ENCODE measurements at places on chromosomes 6 and 20.
A peak's percentile ranks its signal among the peaks of the same experiment; 100 is the strongest.

GRCh38 chr6:130143709-130144108, 79.0 kb downstream of the SAMD3 start:
- no peak for DNase-seq

DNA sequence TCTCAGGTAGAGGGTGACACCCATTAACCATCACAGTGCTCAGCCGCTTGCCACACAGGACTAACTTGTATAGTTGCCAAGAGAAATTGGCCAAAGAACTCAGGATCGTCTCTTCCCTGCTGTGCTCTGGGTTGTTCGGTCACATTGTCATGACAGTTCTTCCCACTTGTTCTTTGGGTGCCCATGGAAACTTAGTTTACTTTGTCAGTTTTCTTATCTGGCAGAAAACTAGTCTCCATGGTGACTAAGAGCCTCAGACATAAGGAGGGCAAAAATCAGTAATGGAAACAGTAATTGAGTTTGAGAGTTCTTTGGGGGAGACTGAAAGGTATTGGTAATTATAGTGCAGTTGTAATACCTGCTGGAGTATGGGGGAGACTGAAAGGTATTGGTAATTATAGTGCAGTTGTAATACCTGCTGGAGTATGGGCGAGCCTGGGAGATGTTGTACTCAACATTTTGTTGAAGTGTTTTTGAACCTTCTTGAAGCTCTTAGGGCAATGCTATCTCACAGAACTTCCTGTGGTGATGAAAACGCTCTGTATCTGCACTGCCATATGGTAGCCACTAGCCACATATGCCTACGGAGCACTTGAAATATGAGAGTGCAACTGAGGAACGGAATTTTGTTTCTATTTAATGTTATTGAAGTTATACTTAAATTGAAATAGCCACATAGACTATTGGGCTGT, 95.2 kb upstream of the HDGFL1 start:
- peak; percentile 61 for DNase-seq

DNA sequence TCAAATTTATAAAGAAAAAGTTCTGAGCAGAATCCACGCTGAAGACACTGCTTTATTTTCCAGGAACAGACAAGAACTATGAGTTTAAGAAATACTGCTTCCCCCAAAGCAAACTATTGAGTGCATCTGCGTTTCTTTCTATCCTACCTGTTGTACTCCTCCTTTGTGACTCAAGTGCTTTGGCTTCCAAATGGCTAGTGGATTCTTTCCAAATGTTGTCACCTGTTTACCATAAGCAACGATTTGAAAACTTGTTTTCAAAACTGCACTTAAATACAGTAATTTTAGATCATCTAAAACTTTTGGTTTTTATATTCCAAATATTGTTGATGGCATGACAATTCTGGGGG, 9.5 kb downstream of the PXDC1 start:
- no peak for DNase-seq

- DNase-seq, result no peak
Observed at GRCh38 chr20:34675993-34676641, 775 bp downstream of the PIGU start.

DNA sequence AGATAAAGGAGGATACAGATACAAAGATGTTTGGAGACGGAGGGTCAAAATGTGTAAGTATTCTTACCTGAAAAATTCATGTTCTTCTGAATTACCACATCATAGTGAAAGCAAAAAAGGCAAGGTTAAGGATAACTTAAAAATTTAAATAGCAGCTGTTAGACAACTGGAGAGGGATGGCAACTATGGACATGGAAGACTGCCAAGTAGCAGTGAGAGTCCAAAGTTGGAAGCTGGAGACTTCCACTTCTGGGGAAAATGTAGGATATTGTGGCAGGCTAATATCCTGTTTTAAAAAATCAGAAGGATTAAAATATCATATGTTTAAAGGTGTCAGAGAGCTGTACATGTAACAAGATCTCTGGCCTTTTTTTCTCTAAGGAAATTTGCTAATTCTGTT, 29.8 kb downstream of the SYCP2 start:
- no peak for DNase-seq

GRCh38 chr20:44678990-44679611, 27.6 kb upstream of the ADA start:
- peak; percentile 41 for DNase-seq

DNA sequence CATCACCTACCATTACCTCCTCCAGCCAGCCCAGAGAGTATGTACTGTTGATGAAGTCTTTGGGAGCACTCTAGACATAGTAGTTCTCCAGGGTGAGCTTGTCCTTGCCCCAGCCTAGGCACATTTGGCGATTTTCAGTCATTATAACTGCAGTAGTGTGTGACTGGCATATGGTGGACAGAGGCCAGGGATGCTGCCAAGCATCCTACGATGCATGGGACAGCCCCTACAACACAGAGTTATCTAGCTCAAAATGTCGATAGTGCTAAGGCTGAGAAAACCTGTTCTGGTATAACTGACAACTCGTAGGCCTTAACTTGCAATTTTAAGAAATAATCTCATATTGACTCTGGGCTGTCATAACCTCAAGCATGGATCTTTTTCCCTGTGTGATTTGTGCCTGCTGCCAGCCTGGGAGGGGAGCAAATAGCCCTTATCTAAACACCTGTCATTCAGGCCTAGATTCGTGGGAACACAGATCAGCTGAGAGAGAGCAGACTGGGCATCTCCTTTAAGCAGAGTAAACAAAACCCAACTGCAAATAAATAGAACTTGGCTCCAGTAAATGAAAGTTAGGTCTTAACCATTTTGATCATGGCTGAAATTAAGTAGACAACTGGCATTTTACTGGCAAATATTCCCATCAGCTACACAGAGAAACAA, 102.6 kb downstream of the SPTLC3 start:
- DNase-seq, result no peak

DNA sequence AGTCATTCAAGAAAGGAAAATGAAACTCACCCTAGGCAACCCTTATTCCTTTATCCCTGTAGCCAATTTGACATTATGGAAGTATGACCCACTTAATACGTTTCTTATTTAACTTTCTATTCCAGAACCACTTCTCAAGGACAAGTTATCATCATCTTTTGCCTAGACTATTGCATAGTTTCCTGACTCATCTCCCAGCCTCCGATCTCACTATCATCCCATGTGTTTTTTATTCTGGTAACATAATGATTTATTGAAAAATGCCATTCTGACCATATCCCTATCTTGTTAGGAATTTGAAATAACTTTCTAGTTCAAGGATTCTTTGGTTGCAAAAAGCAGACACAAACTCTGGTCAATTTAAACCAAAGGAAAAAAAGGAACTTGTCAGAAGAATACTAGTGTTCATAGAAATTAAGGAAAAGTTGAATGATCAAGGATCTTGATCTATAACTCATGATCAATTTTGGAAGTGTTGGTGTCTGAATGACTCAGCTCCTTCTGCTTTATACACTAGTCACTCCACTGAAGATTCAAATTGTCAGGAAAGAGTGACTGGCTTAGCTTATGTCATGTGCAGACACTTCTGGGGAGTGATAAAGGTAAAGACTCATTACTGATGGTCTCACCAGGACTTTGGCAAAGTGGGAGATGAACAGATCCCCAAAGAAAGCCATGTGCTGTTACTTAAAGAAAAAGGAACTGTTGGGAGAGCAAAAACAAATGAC, 8.5 kb upstream of the TINAG start:
- DNase-seq, result no peak

- DNase-seq, result no peak
Observed at GRCh38 chr6:12636336-12636735, 80.2 kb upstream of the PHACTR1 start.

DNA sequence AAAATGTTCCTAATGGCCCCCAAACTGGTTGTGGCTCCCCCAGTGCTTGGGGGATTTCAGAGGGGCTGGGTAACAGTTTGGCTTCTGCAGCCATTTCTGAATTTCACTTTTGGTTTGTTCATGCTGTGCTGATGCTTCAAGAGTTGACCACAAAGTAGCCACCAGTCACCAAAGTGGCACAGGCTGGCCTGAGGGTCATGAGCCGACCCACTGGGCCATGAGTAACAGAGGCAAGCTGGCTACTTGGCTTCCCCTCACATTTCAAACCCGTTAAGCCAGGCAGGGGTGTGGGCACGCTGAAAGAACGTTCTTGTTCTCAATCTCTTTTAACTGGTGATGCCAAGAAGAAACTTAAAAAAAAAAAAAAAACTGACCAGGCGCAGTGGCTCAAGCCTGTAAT, 15.1 kb upstream of the NXT1 start:
- DNase-seq, result no peak

- no peak for DNase-seq
Observed at GRCh38 chr6:29728173-29728874, 5.1 kb downstream of the HLA-F start.

DNA sequence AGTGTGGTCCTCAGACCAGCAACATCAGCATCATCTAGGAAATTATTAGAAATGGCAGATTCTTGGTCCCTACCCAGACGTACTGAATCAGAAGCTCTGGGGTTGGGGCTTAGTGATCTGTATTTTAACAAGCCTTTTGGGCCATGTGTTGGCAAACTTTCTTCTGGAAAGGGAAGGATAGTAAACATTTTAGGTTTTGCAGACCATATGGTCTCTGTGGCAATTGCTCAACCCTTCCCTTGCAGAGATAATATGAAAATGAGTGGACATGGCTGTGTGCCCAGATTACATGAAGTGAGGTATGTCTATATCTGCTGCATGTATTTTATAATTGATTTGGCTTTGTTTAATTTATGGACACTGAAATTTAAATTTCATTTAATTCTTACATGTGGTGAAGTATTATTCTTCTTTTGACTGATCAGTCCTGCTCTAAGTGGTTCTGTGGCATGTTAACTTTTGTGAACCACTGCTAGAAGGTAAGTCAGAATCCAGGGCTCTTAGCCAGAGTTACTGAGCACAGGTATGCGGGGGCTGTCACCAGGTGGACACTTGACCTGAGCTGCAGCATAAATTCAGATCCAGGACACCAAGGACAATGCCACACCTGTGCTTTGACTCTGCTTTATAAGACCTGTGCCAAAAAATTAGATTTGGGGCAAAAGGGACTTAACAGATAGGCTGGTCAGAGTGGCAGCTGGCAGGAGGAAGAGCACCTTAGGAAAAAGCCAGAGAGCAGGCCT, 43.2 kb downstream of the LY86 start:
- peak; percentile 15 for DNase-seq

- DNase-seq, result no peak
Observed at GRCh38 chr6:66429210-66429609, 722.2 kb upstream of the EYS start.

DNA sequence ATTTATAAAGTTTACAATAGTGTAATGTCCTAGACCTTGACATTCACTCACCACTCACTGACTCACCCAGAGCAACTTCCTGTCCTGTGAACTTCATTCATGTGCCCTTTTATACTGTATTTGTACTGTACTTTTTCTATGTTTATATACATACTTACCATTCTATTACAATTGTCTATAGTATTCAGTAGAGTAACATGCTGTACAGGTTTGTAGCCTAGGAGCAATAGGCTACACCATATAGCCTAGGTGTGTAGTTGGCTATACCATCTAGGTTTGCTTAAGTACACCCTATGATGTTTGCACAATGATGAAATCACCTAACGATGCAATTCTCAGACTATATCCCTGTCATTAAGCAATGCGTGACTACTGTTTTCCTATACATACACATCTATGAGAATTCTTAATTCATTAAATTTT, 17.5 kb downstream of the EDEM2 start:
- no peak for DNase-seq

DNA sequence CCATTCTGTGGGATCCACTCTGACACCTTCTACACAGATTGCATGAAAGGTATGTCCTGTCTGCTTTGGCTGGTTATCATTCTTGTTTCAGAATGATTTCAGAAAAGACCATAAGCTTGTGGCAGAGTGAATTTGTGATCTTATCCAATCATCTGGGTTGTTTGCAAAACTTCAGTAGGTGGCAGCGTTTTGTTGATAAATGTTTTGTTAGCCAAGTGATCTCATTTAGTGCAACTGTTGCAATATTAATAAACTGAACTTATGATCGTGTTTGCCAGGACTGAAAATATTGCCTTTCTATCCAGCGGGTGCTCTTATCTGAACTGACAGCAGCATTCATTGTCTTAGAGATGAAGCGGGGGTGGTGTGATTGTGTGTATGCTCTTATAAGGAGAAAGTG, 613.2 kb upstream of the NOX3 start:
- no peak for DNase-seq

- DNase-seq, result no peak
Observed at GRCh38 chr6:126051791-126052190, 65.5 kb downstream of the TRMT11 start.

DNA sequence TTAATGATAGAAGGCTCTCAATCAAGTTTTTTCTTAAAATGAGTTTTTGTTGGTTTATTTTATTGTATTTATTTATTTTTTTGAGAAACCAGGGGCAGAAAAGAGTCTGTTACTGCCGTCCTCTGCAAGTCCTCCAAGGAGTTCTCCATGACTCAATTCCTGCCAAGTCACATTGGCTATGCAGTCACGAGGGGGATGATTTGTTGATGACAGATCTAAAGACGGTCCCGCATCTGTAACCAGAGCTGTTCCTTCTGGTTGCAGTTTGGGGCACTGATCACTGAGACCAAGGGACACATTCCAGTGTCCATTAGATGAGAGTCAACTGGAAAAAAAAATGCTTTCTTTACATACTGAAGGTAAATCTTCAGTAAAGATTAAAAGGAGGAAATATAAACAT, 13.9 kb upstream of the TSHZ2 start:
- DNase-seq, result no peak

GRCh38 chr6:25122001-25122400, 157.2 kb upstream of the CARMIL1 start:
- DNase-seq, result no peak

DNA sequence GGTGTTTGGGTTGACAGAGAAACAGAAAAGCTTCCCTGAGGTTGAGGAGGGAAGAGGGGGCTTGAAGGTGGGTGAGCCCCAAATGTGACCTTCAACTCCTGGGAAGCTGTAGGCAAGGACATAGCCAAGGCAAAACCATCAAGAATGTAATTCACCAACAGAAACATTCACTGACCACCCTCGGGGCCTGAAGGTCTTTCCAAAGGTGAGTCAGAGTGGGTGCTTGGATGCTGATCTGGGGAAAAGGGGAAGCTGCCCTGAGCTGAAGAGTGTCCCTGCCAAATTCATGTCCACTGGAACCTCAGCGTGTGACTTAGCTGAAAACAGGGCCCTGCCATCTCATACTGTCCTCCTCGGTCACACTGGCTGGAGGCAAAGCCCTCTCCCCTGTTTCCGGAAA, 234.2 kb upstream of the SULF2 start:
- no peak for DNase-seq

DNA sequence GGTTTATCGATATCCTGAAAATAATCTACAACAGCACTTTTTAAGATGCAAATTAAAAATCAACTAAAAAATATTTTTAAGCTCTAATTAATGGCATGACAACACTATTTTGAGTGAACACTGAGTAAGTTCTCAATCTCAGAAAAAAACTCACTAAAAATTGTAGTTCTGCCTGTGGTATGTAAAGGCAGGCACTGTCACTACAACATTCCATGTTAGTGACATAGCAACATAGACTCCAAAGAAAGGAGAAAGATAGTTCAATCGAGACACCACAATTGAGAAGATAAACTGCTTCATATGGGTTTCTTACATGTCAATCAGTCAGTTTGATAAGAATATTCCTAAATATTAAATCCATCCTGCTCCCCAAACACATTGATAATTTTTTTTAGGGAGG, 38.0 kb downstream of the COL12A1 start:
- no peak for DNase-seq

All from hematopoietic multipotent progenitor cell treated with erythropoietin and hydrocortisone succinate and interleukin-3 and kit ligand, for 8 days (in vitro differentiated cells).